ENCODE measurements at places on chromosomes 6 and 20. TPM values are rescaled to one million over a fixed set of nuclear protein-coding genes. Genes with fewer than 3 reads are reported as not detected.

Gene PTPN1
- total RNA-seq: 38.0 TPM

Gene SEL1L2
- not detected for total RNA-seq

Gene SDCBP2
- total RNA-seq: 1.6 TPM

Gene DAAM2
- total RNA-seq: 0.02 TPM

Gene ZC3H12D
- total RNA-seq: 0.23 TPM
